ENCODE measurements at places on chromosomes 16 and 17.

DNA sequence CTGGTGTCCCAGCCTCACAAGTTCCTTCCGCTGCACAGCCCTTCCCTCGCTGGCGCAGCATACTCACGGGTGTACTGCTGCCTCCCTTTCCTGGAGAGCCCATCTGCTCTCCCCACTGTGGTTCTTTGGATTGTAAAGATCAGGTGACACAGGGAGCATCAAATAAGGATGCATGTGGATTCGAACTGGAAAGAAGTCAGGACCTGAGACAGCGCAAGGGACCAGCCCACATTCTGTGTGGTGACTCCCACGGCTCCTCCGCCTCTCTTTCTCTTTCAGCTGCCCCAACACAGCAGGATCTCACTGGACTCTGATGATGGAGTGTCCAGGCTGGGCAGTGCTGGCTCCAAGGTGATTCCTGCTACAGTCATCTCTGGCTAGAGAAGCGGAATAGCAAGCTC, 8.1 kb downstream of the LDAF1 start:
- no peak for DNase-seq

GRCh38 chr16:88877564-88878289, 11.3 kb upstream of the PABPN1L start:
- DNase-seq = no peak

DNA sequence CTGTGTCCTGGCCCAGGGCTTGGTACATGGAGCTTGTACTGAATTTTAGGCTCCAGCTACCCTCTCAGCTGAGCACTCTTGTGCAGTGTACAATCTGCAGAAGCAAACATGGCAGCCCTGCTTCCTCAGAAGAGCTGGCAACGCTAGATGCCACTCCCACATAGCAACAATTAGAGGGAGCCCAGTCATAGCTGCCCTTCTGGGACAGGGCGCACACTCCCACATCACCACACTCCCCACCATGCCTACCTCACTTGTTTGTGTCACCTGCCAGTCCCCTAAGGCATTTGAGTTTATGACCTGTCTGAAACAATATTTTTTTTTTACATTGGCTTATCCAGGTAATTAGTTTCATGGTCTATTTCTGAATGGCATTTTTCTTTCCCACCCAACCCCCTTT, 72.3 kb downstream of the C17orf67 start:
- DNase-seq = no peak

- DNase-seq = no peak
These were observed 2.7 kb downstream of the ESRP2 start for GRCh38 chr16:68233085-68233834.

DNA sequence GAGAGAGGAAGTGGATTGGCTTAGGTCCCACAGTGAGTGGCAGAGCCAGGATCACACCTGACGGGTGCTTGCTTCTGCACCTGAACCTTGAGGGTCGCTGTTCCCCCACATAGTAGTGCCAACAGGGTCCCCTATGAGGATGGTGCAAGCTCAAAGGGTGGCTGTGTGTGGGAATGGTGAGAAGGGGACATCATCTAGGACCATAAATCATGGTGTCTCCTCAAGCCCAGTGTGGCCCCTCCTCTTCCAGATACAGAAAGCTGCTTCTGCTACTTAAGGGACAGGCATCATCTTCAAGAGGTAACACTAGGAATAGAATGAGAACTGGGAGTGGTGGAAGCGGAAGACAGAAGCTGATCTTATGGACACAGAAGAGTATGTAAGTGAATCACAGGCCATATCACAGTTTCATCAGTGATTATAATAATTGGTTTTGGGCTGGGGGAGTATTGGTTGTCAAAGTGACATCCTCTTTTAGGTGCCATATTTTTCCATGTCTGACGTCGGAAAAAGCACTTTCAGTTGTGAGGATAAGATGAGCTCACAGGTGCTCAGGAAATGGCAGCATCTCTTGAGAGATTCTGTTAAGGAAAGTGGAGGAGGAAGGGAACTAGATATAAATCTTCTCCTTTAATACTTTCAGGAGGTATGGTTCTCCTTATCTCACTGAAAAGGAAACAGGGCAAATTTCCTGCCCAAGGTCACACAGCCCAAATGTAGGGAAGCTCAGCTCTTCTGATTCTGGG, 83.2 kb upstream of the HNF1B start:
- no peak for DNase-seq

- DNase-seq = no peak
These were observed 60.5 kb downstream of the TMEM132E start for GRCh38 chr17:34639706-34640425.

GRCh38 chr16:79437764-79438751, 162.5 kb downstream of the MAF start:
- DNase-seq = no peak

GRCh38 chr17:32907583-32907982, 20.4 kb upstream of the TMEM98 start:
- DNase-seq = no peak

- DNase-seq = no peak
These were observed 110.0 kb upstream of the PSMD7 start for GRCh38 chr16:74186561-74186971.
